Ecto neural progenitor cell (in vitro differentiated cells): ENCODE measurements at places on chromosomes 4 and X.

GRCh38 chr4:123506011-123506695 lies 109.6 kb downstream of the SPRY1 start:
- DNase-seq = no peak

GRCh38 chr4:128284317-128284716 lies 3.3 kb downstream of the PGRMC2 start:
- DNase-seq = no peak

DNA sequence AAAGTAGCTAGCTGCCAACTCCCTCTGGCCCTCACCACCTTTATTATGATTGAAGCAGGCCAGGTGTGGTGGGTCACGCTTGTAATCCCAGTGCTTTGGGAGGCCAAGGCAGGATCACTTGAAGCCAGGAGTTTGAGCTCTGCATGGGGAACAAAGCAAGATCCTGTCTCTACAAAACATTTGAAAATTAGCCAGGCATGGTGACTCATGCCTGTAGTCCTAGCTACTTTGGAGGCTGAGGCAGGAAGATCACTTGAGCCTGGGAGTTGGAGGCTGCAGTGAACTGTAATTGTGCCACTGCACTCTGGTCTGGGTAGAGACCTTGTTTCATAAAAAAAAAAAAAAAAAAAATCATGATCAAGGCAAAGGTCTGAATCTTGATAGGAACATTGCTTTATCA lies 467.0 kb upstream of the DIPK2B start:
- DNase-seq = no peak

- no peak for DNase-seq
These were observed 25.6 kb upstream of the TBC1D19 start for GRCh38 chr4:26558166-26558895.

DNA sequence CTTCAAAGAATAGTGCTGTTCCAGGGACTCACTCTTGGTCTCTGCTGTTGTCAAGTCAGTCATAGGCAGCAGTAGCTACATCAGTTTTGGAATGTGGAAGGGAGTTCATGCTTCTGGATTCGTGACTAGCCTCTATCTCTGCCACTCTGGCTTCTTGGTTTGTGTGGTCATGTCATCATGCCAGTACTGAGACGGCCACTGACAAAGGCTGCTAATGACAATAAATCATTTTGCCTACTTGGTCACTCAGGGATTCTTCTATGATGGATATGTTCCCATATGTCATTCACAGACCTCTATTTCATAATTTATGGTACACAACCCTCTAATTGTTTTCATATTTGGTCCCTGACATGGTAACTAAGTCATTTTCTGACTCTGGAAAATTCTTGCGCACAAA lies 450.8 kb upstream of the BOD1L1 start:
- DNase-seq = no peak

DNA sequence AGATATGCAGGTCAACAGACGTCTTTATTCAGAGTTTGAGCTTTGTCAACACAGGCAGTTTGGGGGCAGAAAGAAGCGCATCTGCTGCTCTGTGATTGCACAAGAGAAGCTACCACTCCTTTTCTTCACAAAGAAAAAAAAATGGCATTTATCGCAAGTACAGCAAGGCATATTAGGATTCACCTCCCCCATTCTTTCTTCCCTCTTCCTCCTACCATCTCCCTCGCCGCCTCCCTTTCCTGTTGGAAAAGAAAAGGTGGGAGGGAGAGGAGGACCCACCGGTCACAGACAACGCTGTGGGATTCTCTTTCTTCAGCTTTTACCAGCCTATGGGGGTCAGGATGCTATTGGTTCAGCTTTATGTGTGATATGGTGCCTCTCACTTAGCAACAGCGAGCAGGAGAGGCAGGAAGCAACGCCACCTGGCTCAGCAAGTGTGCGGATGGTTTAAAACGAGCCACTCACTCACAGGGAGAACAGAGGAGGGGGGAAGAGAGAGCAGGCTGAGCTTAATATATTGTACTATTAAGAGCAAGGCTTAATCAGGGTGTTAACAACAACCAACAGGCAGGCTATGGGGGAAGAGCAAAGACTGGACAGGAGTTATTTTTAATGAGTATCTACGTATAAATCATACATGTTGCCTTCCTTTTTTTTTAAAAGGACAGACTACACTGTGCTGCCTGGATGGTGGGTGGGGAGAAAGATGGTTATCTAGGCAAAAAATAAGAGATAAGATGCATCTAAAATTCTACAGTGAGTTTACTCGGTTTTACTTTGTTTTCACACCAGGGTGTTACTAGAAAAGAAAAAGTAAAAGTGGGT lies 104.7 kb downstream of the MAML3 start:
- DNase-seq = peak; percentile 62

GRCh38 chrX:2502120-2502667 lies 1.4 kb upstream of the DHRSX start:
- no peak for DNase-seq

GRCh38 chrX:71579136-71579989 lies 1.1 kb downstream of the GCNA start:
- no peak for DNase-seq

- DNase-seq = no peak
These were observed 28.4 kb upstream of the SULT1E1 start for GRCh38 chr4:69888336-69888735.

DNA sequence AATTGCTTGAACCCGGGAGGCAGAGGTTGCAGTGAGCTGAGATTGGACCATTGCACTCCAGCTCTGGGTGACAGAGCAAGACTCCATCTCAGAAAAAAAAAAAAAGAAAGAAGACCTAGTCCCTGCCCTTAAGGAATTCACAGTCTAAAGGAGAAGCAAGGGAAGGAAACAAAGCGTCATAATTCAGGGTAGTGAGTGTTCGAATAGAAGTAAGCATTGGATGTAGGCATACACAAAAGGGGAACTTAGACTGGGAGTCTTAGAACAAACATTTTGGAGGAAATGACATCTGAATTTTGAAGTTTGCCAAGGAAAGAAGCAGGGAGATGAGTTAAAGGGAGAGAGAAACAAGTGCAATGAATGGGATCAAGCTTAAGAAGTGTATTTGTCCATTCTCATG lies 32.4 kb downstream of the PPM1K start:
- DNase-seq = no peak

GRCh38 chr4:38233727-38234480 lies 273.7 kb downstream of the PTTG2 start:
- no peak for DNase-seq

DNA sequence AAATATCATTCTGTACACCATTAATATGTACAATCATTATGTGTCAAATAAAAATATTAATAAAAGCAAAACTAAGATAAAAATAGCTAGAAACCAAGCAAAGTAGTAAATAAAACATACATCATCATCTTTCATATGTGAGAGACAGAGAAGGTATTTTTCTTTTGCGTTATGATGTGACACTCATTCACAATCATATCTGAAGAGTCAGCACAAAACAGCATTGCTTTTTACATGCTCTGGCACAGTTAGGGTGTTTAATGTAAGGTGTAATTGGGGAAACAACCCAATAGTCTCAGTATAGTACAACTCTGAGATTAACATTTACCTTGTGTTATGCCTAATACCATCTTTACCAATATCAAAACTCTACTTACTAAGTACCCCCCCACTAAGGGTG lies 376.6 kb downstream of the TMA16 start:
- DNase-seq = no peak

DNA sequence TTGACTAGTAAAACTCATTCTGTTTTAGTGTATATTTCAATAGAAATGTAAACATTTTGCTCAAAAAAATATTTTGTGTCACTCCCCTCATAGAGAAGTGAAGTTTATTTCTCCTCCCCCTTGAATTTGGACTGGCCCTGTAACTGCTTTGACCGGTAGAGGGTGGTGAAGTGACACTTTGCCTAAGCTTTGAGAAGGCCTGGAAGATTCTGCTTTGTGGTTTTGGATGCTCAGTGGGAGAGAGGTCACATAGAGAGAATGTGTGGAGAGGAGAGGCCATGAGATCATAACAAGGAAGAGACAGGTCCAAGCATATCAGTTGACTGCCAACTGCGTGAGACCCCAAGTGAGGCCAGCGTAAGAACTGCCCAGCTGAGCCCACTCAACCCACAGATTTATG lies 19.1 kb upstream of the ARX start:
- no peak for DNase-seq

DNA sequence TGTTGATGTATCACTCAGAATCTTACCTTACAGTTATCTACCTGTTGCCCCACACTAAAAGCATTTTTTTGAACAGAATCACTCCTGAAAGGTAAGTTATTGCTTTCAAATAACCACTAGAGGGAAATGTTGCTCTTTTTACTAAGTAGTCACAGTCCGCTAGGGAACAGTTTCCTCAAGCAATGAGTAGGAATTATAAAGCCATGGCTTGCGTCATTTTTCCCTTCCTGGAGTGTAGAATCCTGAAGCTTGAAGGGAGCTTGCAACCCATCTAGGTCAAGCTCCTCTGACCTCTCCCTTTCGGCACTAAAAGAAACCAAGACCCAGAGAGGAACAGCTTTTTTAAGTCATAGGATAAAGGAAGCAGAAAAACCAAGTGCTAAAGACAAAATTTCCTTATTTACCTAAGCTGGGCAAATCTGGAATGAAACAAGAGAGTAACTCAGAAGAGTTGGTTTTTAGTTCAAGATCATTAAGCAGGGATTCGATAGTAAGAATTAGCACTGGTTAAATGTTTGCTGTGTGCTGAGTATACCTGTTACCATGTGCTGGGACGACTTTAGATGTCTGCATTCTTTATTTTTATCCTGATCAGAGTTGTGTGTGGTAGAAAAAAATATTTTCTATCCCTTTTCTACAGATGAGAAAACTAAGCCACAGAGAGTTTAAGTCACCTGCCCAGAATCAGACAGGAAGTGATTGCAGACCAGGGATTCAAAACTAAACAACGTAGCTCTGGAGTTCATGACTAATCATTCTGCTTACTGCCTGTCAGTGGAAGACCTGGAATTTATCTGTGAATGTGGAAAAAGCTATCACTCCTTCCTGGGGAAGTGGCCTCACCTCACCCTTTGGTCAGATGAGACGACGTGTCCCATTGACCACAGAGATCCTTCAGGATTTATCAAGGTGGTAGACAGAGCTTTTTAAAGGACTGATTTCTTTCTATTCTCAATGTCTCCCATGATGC lies 631.5 kb downstream of the RAB28 start:
- no peak for DNase-seq

DNA sequence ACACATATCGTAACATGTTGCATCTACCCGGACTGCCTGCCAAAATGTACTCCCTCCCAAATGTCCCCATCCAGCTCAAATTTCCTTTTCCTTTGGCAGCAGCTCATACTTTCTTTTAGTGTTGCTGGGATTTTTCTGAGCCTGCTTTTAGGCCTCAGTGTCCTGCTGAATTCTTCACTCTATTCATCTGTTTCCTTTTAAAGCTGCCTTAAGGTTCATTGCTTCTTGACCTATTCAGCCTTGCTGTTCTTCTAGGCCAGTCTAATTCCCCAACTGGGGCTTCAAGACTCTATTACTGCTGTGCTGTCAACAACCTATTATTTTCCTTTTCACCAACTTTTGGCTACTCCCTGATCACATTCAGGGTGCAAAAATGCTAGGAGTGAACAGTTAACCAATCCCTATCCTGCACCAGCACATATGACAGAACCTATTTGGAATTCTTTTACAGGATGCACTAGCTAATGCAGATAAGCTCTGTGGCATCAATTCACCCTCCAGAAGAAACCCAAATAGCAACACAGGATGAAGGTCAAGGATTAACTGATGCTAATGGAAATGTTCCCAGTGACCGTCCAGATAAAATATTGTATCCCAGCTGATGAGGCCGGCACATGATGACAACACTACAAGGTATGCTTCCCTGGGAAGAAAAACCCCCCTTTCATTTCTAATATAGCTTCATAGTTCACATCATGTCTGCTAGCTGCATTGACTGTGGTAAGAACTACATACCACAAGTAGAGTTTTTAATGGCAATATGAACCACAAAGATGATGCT lies 114.7 kb upstream of the TTC29 start:
- no peak for DNase-seq

GRCh38 chr4:184167576-184167975 lies 50.1 kb downstream of the ENPP6 start:
- DNase-seq = no peak

DNA sequence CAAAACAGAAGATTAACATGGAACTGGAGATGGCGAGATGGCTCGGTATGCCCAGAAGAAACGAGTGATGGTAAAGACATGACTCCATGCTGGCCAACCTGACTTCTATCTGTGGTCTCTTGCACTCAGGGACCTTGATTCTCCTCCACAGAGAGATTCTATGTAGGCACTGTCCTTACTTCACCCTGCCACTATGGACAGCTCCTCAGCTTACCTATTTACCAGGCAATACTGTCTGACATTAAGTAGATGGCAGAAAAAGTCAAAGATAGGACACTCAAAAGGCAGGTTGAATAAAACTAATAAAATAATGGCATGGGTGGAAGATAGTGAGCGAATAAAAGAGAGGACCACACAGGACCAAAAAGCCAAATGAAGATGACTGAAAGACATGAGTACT lies 35.2 kb upstream of the NDNF start:
- DNase-seq = no peak

DNA sequence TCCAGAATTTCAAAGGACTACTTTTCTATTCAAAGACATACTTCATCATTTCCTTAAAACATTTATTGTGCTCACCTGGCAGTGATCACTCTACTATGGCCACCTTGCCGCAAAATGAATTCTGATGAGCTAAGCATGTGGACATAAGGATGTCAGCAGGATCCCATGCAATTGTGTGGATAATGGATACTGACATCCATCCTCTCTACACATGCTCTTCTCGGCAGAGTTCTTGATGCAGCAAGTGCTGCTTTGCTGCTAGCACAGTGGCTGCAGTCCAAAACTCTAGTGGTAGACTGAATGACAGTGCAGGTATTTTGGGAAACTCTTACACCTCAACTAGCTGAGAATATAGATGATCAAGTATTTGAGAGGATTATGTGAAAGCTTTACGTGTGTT lies 168.0 kb downstream of the BANK1 start:
- DNase-seq = no peak

DNA sequence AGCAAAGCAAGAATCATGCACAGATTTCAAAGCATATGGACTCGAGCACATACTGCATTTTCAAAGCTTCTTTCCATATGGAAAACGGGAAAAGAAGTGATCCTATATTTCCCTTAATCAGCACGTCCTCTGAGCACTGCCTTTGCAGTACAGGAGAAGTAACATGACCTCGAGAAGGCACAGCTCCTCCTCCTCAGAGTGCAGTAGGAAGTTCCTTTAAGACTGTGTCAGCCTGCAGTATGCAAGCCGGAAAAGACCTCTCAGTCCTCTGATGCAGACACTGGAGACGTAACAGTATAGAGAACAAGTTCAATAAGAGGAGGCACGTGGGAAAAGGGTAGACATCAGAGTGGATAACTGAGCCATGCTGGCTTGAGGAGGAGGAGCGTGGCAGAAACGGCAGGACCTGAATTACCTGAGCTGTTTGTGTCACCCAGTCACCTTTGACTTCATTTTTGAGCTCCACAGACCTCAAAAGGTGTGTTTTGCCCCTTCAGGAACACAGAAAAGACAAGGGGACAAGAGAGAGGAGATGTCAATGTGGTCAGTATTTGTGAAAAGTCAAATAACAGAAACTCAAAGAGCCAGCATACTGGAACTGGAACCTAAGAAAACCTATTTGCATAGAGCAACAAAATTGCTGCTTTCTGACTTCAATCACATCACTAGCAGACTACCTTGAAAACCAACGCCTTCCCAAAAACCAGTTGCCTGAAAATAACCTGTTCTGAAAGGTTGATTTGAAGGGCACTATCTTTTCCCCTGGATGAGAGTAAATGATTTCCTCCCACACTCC lies 20.8 kb downstream of the IRF2 start:
- DNase-seq = no peak
